Ascending aorta (tissue), 2 donors: ENCODE measurements at places on chromosomes 2 and 18. TPM values are rescaled to one million over a fixed set of nuclear protein-coding genes. Genes with fewer than 3 reads are reported as not detected.

NOL4 gene
- total RNA-seq = not detected

IL36B gene
- total RNA-seq = not detected

IL37 gene
- not detected for total RNA-seq

ANKRD62 gene
- not detected for total RNA-seq

PLEKHH2 gene
- total RNA-seq = 15.0 TPM

BARD1 gene
- total RNA-seq = 22.0 TPM

- H3K36me3 ChIP-seq = no peaks in the 10 kb centered on the region
- no peak overlapping the region for H3K4me3 ChIP-seq
- no peak for DNase-seq
- H3K27ac ChIP-seq = no peak overlapping the region
- no peaks in the 10 kb centered on the region for H3K27me3 ChIP-seq
These were observed 171.7 kb downstream of the ANKRD30B start for GRCh38 chr18:14919666-14920065.

DNA sequence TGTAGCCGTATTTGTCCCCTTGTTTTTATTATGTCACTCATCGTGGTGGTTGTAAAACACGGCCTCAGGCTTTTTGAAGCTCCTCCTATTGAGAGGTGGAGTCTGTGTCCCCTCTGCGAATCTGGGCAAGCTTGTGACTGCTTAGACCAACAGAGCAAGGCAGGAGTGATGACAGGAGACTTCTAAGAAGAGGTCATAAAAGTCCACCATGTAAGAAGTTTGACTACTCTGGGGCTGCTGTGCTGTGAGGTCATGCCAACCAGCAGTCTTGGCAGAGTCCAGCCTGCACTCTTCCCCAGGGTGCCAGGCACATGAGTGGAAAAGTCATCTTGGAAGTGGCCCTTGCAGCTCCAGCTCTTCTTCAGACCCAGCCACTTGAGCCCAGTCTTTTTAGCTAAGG is 83.8 kb upstream of the SPTBN1 start:
- no peak for DNase-seq
- H3K4me3 ChIP-seq = no peak overlapping the region
- no peaks in the 10 kb centered on the region for H3K4me1 ChIP-seq
- H3K36me3 ChIP-seq = no peaks in the 10 kb centered on the region
- no peak overlapping the region for H3K27ac ChIP-seq

DNA sequence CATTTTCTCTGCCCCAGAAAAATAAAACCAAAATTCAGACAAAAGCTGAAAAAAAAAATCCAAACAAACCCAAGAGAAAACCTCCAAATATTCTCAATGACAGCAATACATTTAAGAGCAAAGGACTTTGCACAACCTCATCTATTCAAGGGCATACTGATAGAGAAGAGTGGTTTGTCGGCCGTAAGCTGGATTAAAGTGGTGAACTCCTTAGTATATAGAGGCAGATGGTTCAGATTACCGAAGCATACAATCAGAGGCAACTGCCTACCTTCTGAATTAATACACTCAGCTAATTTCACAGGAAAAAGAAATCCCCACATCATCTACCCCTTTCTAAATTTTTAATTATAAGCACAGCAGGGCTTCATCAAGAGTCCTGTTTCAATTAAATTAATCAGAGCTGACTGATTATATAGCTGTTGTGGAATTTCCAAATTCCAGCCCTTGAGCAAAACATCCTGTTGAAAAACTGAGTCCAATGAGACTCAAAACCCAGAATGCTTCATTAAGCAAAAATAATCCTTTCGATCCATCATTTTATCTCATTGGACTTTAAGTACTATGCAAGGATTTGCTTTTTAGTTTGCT is at the start of gene CPLX4:
CPLX4 (minus strand) TSS at position 190 of the 591 bp plus-strand sequence; CDS start at position 3, 187 bp downstream.
- H3K27ac ChIP-seq = no peak within 1 kb of the TSS
- H3K4me1 ChIP-seq = no peaks in the 10 kb centered on the region
- no peak for DNase-seq

DNA sequence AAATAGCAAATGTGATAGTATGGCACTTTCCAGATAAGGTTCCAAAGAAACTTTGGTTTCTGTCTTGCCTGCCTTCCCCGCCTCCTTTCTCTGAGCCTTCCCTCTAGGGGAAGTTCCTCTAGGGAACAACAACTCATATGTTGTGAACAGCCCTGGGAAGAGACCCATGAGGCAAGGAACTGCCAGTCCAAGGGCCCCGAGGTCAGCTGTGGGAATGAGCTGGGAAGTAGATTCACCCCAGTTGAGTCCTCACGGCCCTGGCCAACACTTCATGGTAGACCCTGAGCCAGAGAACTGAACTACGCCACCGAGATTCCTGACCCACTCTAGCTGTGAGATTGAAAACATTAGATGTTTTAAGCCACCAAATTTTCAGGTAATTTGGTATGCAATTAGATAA is 154.5 kb upstream of the CCDC68 start:
- H3K36me3 ChIP-seq = no peaks in the 10 kb centered on the region
- no peak for DNase-seq
- H3K4me1 ChIP-seq = no peaks in the 10 kb centered on the region
- no peak overlapping the region for H3K4me3 ChIP-seq

DNA sequence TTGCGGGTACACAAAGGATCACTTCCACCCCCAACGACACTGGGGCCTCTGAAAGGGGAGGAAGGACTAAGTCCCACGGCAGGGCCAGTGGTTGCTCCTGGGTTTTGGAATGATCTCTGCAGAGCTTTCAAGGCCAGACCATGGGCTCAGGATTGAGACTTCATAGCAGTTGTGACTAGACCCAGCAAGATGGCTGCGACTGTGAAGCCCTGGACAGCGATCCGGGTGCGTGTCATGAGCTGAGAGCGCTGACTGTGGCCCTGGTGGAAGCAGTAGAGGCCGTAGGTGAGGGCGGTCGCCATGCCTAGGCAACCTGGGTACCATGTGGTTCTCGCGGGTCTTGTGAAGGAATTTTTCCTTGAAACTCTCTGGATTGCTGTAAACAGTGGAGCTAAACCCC is 27.3 kb downstream of the NCL start:
- no peaks in the 10 kb centered on the region for H3K27me3 ChIP-seq
- no peak overlapping the region for H3K27ac ChIP-seq
- no peaks in the 10 kb centered on the region for H3K4me1 ChIP-seq
- no peak overlapping the region for H3K4me3 ChIP-seq

- no peak overlapping the region for H3K4me3 ChIP-seq
- H3K27me3 ChIP-seq = no peaks in the 10 kb centered on the region
- no peak overlapping the region for H3K27ac ChIP-seq
- H3K4me1 ChIP-seq = no peaks in the 10 kb centered on the region
- DNase-seq = no peak
These were observed 659.0 kb upstream of the CDH7 start for GRCh38 chr18:65091744-65092329.

- no peaks in the 10 kb centered on the region for H3K36me3 ChIP-seq
- no peaks in the 10 kb centered on the region for H3K27me3 ChIP-seq
- peaks cover 10% of the 10 kb centered on the region for H3K4me1 ChIP-seq
- no peak overlapping the region for H3K27ac ChIP-seq
- DNase-seq = no peak
These were observed 277.9 kb downstream of the NDUFA10 start for GRCh38 chr2:239747274-239747673.

DNA sequence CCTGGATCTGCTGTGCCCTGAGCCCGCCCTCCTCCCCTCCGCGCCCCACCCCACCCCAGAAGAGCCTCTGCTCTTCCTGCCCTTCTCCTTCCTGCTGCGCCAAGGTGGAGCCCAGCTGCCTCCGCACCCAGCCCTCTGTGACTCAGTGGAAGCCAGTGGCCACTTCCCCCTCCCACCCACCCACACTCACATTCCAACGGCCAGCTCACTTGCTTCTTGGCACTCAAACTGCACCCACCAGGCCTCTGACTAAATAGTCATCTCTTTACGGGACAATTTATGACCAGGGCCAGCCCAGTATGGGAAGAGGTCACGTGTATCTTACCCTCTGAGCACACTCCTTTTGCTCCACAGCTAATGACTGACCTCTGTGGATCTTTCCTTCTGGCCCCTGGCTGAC is 150.4 kb upstream of the SLC1A4 start:
- no peaks in the 10 kb centered on the region for H3K36me3 ChIP-seq

- H3K4me1 ChIP-seq = no peaks in the 10 kb centered on the region
- no peaks in the 10 kb centered on the region for H3K27me3 ChIP-seq
- peaks cover 34% of the 10 kb centered on the region for H3K36me3 ChIP-seq
- no peak overlapping the region for H3K27ac ChIP-seq
- DNase-seq = no peak
These were observed 5.7 kb downstream of the DSEL start for GRCh38 chr18:67510831-67511230.

DNA sequence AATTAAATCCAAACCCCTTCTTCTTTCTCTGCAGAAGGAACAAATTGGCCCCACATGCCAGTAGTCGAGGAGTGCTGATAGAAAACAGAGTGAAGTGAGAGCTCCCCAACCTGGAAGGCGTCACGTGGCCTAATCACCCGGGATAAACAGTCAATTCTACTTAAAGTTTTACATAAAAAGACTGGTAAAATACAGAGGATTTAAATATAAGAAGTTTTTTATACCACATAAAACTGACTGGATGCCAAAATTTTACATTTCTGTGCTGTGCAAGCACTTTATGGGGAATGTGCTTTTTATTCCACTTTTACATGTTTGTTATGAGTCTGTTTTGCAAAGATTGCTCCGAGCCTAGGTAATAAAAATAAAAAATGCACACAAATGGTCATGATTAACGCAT is 1586.8 kb upstream of the ACVR2A start:
- H3K4me3 ChIP-seq = no peak overlapping the region
- DNase-seq = no peak
- H3K36me3 ChIP-seq = no peaks in the 10 kb centered on the region
- no peak overlapping the region for H3K27ac ChIP-seq
- no peaks in the 10 kb centered on the region for H3K27me3 ChIP-seq
